Anterior cingulate cortex (tissue), 58 donors: ENCODE measurements at places on chromosomes 7 and 10.

GRCh38 chr7:44762300-44762699 is 13.7 kb downstream of the ZMIZ2 start:
- no peak for DNase-seq

GRCh38 chr10:98167191-98167590 is 32.7 kb downstream of the R3HCC1L start:
- DNase-seq, result no peak

GRCh38 chr10:14468023-14468441 is 137.3 kb upstream of the FRMD4A start:
- DNase-seq, result no peak

DNA sequence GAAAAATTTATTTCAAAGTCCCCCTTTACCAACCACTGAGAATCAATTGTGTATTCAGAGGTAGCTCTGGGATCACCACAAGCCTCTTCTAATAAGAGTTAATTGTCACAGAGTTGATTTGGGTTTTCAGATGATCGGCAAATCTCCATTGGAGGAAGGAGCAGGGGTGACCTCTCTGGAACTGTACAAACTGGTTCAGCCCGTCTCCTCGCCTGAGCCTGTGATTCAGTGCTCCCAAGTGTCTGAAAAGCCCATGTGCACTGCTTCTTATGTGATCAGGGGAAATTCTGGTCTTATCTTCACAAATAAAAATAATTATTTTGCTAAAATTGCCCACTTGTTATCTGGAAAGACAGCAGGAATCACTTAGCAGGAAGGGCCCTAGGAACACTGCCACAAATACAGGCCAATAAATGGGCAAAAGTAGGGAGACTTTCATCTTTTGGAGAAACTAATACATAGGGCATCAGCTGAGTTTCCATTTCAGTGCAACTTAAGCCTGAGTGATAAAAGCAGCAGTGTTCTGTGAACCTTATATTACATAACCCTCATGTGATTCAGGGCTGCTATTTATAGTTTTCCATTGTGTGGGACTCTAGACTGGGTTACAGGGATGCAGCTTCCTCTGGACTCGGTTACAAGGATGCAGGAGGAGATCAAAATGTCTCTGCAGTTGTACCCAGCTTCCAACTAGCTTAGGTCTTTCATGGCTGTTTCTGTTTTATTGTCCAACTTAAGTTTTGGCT is 32.3 kb downstream of the CDK1 start:
- DNase-seq, result no peak

DNA sequence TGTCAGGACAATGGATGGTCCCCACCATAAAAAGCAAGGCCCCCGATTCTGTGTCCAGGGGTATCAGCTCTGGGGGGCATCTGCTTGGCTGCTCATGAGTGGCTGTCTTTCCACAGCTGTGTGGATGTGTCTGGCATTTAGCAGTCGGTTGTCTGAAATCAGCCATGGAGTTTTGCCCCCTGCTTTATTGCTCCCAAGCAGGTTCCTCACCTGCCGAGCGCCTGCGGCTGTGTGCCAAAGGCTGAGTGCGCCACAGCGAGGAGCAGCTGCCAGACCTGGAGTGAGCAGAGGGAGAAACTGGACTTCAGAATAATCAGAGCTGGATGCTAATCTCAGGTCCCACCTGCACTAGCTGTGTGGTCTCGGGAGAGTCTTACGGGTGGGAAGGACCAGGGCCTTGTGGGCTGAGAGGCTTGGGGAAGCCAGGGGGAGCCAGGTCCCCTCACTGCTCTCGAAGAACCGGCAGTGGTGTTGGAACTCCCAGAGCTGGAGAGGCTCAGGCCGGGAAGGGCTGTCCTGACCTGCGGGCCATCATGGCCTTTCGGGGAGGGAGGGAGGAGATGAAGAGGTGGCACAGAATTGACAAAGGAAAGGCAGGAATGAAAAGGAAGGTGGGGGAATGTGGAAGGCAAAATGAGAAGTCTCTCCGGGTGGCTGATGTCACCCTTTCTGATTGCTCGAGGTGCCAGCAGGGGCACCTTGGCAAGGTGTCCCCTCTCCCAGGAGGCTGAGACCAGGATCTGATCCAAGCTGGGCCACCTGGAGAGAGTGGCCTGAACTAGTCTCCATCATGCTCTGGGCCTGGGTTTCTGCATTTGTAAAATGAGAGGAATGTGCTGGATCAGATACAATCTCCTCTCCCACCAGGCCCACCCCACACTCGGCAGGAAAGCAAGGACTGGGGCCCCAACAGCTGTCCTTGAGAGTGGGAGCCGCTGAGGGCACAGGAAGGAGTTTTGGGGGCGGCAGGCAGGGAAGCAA is 30.2 kb upstream of the LEP start:
- no peak for DNase-seq

DNA sequence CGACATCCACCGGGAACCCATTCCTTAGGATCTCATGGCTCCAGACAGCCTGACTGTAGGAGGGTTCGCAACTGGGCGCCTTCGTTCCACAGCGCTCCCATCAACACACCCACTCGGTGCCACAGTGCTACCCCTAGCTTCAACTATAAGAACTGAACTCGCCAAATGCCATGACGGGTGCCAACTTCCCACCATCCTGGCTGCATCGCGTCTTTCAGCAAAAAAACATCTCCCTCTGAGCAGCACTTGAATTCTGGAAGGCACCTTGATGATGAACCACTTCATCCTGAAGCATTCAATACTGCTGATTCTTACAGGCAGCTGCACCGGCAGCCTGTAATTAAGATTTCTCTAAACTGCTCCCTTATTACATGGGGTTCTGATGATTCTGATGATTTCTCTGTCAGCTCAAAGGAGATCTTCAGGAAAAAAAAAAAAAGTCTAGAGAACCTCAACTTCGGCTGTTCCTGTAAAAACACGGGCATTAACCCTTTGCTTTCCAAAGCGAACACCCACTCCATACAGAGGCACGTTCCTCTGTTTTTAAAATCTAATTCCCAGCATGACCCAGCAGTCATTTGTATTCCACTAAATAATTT is 1.3 kb downstream of the CYTH3 start:
- peak; percentile 70 for DNase-seq

- no peak for DNase-seq
Measured at GRCh38 chr7:120097020-120097419, 176.0 kb upstream of the KCND2 start.

DNA sequence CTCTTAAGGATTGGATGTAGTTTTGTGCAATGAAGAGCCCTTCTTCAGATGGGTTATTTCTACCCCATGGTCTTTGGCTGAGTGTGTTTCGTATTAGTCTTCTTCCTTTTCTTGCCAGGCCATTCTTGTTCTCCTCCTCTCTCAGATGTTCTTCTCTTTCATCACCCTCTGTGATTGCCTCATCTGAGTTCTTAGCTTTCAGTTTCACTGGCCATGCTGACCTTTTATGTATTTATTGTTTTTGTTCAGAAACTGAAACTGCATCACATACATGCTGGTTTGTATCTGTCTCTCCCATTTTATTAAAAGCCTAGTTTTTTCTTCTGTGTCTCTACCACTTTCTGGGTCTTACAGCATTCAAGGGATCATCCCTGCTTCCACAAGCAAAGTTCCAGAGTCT is 21.7 kb upstream of the PCGF5 start:
- DNase-seq, result no peak

DNA sequence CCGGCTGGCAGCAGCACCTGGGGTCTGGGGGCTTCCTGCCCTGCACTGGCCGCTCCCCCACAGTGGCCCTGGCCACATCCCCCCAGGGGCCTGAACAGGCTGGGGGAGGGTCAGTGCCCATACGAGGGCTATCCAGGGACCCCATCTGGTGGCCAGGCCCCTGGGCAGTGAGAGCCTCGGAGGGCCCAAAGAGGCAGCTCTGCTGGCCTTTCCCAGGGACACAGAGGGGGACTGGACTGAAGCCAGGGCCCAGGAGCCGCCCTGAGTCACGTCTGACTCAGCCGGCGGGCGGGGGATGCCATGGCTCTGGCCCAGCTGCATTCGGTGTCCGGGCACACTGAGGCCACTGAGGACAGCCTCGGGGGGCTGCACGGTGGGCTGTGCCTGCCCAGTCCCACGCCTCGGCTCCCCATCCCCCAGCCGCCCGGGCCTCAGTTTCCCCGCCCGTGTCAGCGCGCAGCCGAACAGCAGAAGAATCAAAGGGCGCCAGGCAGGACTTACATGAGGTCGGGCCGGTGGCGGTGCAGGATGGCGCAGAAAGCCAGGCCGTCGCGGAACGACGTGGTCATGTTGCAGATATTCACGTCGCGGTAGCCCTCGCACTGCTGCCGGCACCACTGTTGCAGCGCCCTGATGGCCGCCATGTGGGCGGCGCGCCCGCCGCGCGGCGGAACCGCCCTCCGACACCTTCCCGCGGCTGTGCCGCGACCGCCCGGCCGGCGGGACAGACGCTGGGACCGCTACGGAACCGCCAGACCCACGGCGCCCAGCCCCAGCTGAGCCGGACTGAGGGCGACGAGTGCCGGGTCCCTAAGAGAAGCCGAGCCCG is at the start of gene MICALL2:
Gene MICALL2, minus strand, starts transcription at position 788 of the 829 bp plus-strand sequence. Its CDS starts 144 bp downstream, at position 644.
- DNase-seq, result no peak

DNA sequence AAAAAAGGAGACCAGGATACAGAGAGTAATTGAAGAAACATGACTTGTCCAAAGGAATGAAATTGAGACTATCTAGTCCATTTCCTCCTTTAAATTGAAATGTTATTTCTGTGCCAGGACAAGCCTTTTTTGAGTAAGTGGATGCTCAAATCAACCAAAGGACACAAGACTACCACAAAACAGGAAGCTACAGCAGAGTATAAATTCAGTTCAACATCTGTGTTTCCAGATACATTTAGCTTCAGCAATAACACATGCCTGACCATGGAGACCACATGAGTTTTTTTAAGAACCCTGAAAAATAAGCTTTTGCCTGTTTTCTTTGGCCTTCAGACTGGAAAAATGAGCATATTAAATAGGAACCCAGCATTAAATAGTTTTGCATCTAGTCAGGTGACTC is 707.5 kb downstream of the ZWINT start:
- DNase-seq, result no peak
